ENCODE measurements at places on chromosomes 3 and 15.

DNA sequence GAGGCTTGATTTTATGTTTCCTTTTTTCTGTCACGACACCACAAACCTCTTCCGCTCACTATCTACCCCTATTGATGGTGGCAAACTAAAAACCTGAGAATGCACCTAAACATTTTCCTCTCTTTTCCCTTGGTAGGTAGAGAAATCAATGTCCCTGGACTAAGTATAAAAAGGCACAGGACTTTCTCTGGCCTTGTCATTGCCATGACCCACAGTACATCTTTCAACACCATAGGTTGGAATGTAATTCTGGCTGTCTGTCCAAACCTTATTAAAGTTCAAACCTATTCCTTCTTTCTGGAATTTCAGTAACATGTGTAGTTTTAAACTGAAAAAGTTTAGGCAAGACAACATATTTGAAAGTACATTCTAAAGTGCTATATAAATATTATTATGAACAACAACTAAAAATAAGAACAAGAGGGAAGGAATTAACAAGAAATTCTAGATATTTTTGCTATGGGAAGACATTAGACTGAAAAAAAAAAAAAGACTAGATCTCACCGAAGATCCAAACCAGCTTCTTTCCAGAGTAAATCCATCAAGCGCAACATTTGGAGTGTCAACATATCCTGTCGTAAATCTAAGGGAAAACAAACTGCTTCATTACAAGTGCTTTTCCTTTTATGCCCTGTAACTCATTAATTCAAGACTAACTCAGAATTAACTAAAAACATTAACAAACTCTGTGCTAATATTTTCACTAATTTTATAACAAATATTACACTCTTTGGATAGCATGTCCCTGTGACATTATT, 73.1 kb downstream of the FAIM start:
- DNase-seq = no peak

DNA sequence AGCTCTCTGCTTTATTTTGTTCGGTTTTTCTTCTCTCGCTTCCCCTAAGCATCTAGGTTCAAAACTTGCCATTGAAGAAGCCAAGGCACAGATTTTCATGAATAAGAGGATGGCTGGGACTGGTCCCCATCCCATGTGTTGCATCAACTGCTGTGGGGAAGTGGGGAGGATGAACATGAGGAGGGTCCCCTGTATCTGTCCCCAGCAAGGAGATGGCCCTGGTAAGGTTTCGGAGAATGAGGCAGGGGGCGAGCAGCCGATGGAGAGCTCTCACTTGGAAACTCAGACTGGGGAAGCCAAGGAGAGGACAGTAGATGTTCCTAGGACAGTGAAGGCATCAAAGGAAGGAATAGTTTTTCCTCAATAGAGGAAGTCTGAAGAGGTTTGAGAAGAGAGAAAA, 142.0 kb upstream of the ATP2B2 start:
- no peak for DNase-seq

GRCh38 chr15:82726816-82727215, 17.1 kb upstream of the AP3B2 start:
- no peak for DNase-seq

- DNase-seq = no peak
Observed at GRCh38 chr15:68416158-68416535, 15.8 kb downstream of the ITGA11 start.

DNA sequence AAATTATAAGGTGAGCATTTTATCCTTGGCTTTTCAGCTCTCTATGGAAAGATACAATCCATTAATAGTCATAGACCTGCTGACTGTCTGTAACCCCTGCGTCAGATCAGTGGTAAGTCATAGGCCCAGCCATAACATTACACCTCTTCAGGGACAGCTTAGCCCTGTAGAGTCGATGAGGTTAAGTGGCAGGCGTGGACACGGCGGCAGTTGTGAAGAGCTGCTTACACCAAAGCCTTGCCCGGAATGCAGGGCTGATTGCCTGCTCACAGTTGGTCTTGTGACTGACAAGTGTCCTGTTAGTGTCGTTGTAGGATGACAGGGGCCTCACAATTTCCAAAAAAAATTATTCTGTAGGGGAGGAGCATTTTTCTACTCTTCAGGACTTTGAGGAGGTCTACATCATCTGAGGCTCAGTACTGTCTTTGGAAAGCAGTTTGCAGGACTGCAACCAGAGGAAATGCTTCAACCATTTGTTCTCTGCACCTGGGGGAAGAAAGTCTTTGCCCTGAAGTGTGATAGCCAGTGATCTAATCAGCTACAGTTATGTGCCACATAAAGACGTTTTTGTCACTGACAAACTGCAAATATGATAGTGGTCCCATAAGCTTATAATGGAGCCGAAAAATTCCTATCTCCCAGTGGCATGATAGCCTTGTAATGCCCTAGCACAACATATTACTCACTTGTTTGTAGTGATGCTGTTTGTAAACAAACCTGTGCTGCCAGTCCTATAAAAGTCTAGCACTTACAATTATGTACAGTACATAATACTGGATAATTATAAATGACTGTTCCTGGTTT, 14.9 kb upstream of the SELENOT start:
- no peak for DNase-seq

DNA sequence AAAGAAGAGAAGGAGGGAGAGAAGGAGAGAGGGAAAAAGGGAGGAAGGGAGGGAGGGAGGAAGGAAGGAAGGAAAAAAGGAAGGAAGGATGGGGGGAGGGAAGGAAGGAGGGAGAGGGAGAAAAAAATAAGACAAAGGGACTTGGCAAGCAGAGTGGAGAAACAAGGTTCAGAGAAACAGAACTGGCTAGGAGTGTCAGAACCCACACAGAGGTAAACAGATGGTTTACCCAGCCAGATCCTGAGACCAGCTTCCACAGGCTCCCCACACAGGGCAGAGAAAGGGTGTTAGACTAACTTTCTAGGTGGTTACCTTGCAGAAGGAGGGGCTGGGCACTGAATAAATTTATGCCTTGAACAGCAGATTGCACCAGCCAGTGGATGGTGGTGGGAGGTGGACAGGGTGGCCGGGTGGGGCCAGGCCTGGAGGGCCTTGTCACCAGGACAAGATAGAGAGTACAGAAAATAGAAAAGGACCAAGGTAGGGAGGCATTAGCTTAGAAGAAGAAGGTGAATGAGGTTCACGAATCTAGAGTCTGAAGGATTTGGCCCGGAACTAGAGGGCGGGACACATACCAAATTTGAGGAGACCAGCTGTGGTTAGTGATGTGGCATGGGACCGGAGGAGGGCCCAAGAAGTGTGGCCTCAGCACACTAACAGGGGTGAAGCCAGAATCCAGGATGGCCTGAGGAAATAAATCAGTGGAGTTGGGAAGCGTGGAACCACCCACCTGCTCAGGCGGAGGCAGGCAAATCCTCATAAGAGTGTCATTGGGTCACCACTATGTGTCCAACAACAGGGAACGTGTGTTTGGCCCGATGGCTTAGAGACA, 1.2 kb upstream of the TM4SF1 start:
- no peak for DNase-seq
